Heart left ventricle (tissue), 16 donors: ENCODE measurements at places on chromosomes 13 and 19. TPM values are rescaled to one million over a fixed set of nuclear protein-coding genes. Genes with fewer than 3 reads are reported as not detected.

The ARHGEF18 gene
- 14.9 TPM for total RNA-seq

The APBA3 gene
- total RNA-seq: 16.2 TPM

The ARHGAP45 gene
- total RNA-seq: 5.1 TPM

The MEIOSIN gene
- not detected for total RNA-seq

The CADM4 gene
- 7.7 TPM for total RNA-seq

The LIG1 gene
- 3.9 TPM for total RNA-seq

The HSPBP1 gene
- total RNA-seq: 37.0 TPM

The ACER1 gene
- total RNA-seq: not detected

The NLRP11 gene
- total RNA-seq: not detected

The ODAD3 gene
- not detected for total RNA-seq

The ZNF222 gene
- 5.0 TPM for total RNA-seq
